ENCODE measurements at places on chromosomes 6 and 20.
A peak's percentile ranks its signal among the peaks of the same experiment; 100 is the strongest.

DNA sequence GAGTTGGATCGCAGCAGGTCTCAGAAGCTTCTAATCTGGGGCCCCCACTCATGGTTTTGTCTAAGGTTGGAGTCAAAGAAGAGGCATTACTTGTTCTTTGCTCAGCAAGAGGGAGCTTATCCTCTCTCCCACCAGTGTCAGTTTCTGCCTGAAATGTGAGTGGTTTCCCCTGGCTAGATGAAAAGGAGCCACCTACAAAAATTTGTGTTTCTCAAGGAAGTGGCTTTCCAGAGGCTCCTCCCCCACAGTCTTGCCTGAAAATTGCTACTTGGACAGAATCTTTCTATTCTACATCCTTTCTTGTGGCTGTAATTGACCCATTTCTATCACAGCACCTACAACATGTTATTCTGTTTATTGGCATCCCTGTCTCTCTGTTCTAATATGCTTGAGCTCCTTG is 37.9 kb downstream of the SCML4 start:
- no peak for DNase-seq

DNA sequence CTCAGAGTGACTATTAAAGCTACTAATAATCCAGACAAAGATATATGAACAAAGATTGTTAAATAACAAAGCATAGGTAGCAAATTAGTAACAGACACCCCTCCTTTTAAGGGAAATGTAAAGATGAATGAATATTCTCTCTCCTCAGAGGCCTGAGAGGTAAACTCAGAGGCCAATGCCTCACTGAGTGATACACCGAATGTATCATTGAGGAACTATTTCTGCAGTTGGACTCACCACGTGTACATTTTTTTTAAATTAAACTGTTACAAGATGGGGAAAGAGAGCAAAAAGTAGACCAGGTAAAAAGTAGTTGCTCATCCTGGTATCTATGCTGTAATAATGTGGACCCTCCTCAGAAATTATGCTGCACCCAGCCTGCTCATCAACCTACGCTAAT is 72.3 kb upstream of the IPCEF1 start:
- no peak for DNase-seq

- DNase-seq: no peak
These were observed 26.4 kb upstream of the UST start for GRCh38 chr6:148720406-148720805.

DNA sequence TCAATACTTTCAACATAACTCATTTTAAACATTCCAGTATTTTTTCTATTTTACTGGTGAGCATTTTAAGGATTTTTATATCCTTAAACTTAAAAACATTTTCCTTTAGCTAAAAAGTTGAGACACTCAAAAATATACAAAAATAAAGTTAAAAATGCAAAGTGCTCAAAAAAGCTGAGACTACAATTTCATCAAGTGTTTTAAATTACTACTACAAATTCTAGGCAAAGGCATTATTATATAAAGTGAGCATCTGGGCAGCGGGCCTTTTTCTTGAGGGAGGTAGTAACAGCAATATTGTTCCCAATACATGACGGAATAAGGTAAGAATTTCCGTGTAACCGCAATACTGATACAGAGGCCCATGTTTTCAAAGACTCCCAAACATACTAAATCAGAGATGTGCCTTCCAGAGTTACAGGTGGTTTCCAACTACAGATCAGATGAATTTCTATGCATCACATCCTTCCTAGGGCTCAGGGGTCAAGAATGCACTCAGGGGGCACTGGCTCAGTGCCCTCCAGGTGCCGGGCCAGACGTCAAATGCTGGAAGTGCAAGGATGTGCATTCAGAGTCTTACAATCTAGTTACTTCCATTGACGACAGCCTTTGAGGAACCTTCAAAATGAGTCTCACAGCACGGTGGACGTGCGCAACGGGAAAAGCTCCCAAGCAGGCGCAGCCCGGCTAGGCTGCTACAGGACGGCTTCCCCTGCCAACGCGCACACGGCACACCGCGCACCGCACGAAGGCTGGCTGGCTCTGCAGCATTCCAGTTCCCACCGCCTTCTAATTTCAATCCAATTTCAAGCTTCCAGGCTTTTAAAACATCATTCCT is 1.7 kb downstream of the PHF10 start:
- DNase-seq: peak; percentile 20

Measured in memory B cell (primary cell).